ENCODE measurements at places on chromosomes 1 and 21.

DNA sequence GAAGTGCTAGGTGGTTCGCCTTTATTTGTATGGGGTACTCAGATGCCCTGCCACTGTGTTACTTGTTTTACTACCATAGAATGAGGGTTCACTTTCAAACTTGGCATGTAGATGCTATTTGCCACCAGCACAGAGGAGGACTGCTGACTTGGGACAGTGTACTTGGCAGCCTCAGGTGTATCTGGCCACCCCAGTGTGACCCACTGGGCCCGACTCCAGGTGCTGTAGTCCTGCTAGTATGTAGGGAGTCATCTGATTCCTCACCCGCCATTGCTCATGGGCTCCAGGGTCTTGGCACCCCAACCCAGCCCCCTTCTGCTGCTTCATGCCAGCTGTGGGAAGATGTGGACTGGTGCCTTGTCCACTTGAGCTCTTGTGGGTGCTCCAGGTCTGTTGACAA is 40.0 kb downstream of the ZNF678 start:
- no peak overlapping the region for H3K4me3 ChIP-seq
- H3K27me3 ChIP-seq, result no peaks in the 10 kb centered on the region

- H3K27me3 ChIP-seq, result peaks cover 3% of the 10 kb centered on the region
- H3K27ac ChIP-seq, result no peak overlapping the region
- no peak overlapping the region for H3K4me3 ChIP-seq
- no peak for DNase-seq
- H3K36me3 ChIP-seq, result no peaks in the 10 kb centered on the region
These were observed 37.8 kb downstream of the XCL1 start for GRCh38 chr1:168614235-168614634.

DNA sequence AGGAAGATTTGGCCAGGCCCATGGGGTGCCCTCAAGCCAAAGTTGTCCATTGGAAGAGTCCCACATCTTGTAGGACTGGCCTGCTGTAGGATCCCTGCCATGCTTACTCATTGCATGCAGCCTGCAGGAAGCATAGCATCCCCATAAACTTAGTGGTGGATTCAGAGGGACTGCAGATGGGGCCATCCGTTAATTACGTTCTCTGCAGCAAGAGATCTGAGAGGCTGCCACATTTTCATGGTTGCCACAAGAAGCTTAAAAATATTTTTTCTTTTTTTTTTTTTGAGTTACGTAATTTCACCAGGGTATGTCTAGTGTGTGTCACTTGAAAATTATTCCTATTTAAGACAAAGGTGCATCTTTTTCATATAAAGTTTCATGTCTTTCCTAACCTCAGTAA is 329.7 kb upstream of the USP24 start:
- H3K27ac ChIP-seq, result no peak overlapping the region
- no peak overlapping the region for H3K4me3 ChIP-seq
- no peaks in the 10 kb centered on the region for H3K36me3 ChIP-seq
- no peaks in the 10 kb centered on the region for H3K27me3 ChIP-seq
- DNase-seq, result no peak
- H3K4me1 ChIP-seq, result no peaks in the 10 kb centered on the region

DNA sequence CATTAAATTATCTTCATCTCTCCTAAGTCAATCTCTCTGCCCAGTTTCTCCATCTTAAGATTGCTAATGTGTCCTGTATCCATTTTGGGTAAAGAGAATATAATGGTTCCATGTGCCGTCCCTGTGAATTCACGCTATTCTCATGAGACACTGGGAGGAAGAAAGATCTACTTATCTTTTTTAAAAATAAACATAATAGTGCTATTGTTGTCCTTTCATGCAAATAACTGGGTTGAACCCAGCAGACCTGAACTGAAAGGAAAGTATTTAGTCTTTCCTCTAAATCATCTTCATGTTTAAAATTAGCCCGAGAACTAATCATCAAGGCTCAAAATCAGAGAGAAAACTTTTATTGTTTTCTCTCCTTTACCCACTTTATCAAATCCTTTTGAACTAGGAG is 22.4 kb downstream of the SLAMF1 start:
- peak overlapping the region; percentile 36 for H3K4me3 ChIP-seq
- H3K27ac ChIP-seq, result peak overlapping the region; percentile 97
- peaks cover 92% of the 10 kb centered on the region for H3K4me1 ChIP-seq
- peaks cover 74% of the 10 kb centered on the region for H3K36me3 ChIP-seq
- no peak for DNase-seq
- H3K27me3 ChIP-seq, result no peaks in the 10 kb centered on the region

DNA sequence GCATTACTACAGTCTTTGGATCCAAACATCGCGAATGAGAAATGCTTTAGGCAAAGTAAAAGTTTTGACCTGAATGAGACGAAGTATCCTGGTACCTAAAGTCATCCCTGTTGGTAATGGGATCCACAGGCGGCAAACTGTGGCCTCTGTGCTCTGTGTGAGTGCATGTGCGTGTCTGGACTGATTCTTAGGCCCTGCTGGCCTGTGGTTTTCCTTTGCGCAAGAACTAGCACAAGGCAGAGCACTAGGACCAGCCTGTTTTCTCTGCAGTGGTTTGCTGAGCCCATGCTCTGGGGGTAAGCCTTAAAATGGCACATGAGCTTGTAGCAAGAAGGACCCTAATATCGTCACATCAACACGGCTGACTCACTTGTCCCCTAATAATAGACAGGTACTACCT is 251.2 kb downstream of the DSCAM start:
- H3K27me3 ChIP-seq, result no peaks in the 10 kb centered on the region
- no peaks in the 10 kb centered on the region for H3K36me3 ChIP-seq
- no peak overlapping the region for H3K4me3 ChIP-seq
- no peaks in the 10 kb centered on the region for H3K4me1 ChIP-seq
- DNase-seq, result no peak

DNA sequence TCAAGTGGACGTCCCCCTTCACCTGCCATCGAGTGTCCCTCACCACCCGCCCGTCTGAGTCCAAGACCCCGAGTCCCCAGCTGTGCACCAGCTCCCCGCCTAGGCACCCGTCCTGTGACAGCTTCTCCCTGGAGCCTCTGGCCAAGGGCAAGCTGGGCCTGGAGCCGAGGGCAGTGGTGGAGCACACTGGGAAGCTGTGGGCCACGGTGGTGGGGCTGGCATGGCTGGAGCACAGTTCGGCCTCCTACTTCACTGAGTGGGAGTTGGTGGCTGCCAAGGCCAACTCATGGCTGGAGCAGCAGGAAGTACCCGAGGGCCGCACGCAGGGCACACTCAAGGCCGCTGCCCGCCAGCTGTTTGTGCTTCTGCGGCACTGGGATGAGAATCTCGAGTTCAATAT is 63.2 kb downstream of the VWA5B1 start:
- peaks cover 16% of the 10 kb centered on the region for H3K27me3 ChIP-seq
- no peaks in the 10 kb centered on the region for H3K4me1 ChIP-seq
- H3K36me3 ChIP-seq, result no peaks in the 10 kb centered on the region

DNA sequence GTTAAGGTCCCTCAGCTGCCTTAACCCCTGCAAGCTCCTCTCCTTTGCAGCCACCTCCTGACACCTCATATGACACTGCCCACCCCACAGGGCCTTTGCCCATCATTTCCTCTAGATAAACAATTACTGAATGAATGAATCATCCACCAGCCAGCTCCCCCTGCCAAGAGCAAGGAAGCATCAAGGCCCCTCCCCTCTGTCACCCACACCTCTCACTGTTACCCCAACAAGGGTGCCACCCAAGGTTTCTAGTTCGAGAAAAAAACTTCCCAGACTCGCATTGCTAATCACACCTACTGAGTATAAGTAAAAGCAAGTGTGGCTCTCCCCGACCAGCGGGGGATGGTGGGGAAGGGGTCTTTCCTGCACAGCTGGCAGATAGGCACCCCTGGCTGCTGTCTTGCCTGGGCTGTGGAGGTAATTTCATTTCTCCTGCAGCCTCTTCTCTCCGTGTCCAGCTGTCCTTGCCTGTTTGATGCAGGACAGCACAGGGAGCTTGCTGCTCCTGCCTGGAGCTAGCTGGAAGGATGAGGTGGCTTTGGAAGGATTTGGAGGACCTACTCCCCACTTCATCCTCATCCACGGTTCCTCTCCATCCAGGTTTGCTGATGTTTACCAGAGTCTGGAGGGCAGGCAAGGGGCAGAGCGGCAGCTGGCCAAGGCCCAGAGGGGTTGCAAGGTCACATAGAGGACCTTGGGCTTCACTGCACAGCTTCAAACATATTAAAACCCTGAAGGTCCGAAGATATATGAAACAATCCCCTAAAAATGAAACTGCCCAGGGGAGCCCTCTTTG is 33.1 kb upstream of the LBR start:
- H3K4me1 ChIP-seq, result peaks cover 58% of the 10 kb centered on the region
- H3K27me3 ChIP-seq, result no peaks in the 10 kb centered on the region
- H3K4me3 ChIP-seq, result no peak overlapping the region
- H3K27ac ChIP-seq, result peak overlapping the region; percentile 87
- DNase-seq, result peak; percentile 77

DNA sequence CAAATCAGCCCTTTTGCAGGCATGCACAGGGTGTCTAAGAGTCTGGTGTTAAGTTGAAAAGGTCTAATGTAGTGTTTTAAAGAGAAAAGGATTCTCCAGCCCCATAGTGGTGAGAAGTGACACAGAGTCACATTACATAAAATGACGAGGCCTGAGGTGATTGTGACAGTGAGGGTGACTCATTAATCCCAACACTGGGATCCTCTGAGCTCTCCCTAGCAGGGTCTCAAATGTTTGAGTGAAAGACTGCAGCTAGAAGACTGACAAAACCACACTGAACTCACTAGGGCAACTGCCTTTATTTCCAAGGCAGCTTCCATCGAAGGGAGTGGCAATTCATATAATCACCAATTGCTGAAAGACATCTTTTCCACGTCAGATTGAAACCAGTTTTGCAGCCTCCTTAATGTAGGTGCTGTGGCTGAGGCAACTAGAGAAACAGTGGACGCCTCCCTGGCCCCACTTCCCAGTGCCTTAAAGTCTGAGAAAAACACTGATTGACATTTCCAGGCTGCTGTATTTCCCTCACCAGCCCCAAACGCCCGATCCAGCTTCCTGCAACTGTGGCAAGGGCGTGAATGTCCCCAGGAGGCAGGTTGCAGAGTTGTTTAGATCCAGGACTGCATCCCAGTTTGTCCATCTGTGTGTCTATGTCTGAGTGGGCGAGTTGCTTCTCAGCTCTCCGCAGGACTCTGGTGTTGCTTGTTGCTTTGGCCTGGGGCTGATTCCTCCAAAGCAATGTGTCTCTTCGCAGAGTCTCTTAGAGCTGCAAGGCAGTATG is 81.4 kb downstream of the RUNX1 start:
- peaks cover 21% of the 10 kb centered on the region for H3K36me3 ChIP-seq
- peaks cover 65% of the 10 kb centered on the region for H3K4me1 ChIP-seq
- no peaks in the 10 kb centered on the region for H3K27me3 ChIP-seq
- H3K27ac ChIP-seq, result peak overlapping the region; percentile 83

- peak overlapping the region; percentile 88 for H3K27ac ChIP-seq
- peaks cover 4% of the 10 kb centered on the region for H3K36me3 ChIP-seq
- DNase-seq, result peak; percentile 96
- peak overlapping the region; percentile 90 for H3K4me3 ChIP-seq
- H3K4me1 ChIP-seq, result peaks cover 47% of the 10 kb centered on the region
- H3K27me3 ChIP-seq, result peaks cover under 1% of the 10 kb centered on the region
These were observed 31.4 kb upstream of the HMGN1 start for GRCh38 chr21:39379986-39380891.

DNA sequence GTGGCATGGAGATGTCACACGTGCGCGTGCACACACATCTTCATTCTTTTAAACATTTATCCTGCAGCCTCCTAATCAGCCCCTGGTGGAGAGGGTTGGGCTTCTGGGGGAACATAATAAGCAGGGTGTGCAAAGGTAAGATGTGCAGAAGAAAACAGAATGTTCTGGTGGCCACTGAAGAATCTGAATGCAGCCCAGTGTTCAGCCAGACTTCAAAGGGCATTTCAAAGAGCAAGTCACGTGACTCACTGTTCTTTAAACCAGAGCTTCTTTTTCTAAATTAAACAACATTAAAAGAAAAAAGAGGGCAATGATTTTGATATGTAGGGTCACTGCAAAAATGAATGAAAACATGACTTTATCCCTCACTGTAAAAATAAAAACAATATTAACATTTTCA is 89.8 kb downstream of the ABCA4 start:
- no peak for DNase-seq
- H3K4me1 ChIP-seq, result peaks cover 2% of the 10 kb centered on the region
- H3K27ac ChIP-seq, result no peak overlapping the region
- H3K4me3 ChIP-seq, result no peak overlapping the region

DNA sequence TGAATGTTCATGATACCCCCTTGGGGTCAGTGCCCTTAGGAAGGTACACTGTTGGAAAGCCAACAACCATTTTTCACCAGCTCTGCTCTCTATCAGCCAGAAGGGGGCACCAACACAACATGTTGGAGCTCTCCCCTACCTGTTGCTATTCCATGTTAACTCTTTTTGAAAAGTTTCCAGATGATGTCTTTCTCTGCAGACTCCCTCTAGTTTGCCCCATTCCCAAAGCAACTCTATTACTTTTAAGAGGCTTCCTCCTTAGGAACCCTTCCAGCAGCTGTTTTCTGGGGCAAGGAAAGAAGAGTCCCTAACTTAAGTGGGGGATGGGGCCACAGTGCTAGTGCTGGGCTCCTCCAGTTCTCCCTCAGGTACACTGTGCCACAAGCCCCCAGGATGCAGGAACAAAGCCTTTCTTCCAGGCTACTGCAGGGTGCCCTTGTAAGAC is 22.9 kb upstream of the NDC1 start:
- no peak overlapping the region for H3K4me3 ChIP-seq
- H3K4me1 ChIP-seq, result no peaks in the 10 kb centered on the region
- no peaks in the 10 kb centered on the region for H3K27me3 ChIP-seq
- peak; percentile 55 for DNase-seq

GRCh38 chr1:236744533-236744932 is 50.6 kb upstream of the MTR start:
- no peaks in the 10 kb centered on the region for H3K4me1 ChIP-seq
- no peak for DNase-seq
- no peak overlapping the region for H3K27ac ChIP-seq
- no peaks in the 10 kb centered on the region for H3K36me3 ChIP-seq
- H3K27me3 ChIP-seq, result peaks cover 19% of the 10 kb centered on the region
- no peak overlapping the region for H3K4me3 ChIP-seq

- DNase-seq, result no peak
- H3K4me1 ChIP-seq, result peaks cover 4% of the 10 kb centered on the region
- no peak overlapping the region for H3K4me3 ChIP-seq
- H3K27ac ChIP-seq, result no peak overlapping the region
- no peaks in the 10 kb centered on the region for H3K36me3 ChIP-seq
These were observed 124.3 kb upstream of the GADD45A start for GRCh38 chr1:67560580-67561255.

- H3K27me3 ChIP-seq, result peaks cover 6% of the 10 kb centered on the region
- no peaks in the 10 kb centered on the region for H3K36me3 ChIP-seq
- H3K4me3 ChIP-seq, result no peak overlapping the region
- no peak overlapping the region for H3K27ac ChIP-seq
These were observed 5.6 kb downstream of the COL6A1 start for GRCh38 chr21:45987121-45987711.

GRCh38 chr1:221680085-221680484 is 61.8 kb downstream of the DUSP10 start:
- no peaks in the 10 kb centered on the region for H3K27me3 ChIP-seq
- H3K4me3 ChIP-seq, result no peak overlapping the region
- H3K36me3 ChIP-seq, result peaks cover 8% of the 10 kb centered on the region
- H3K4me1 ChIP-seq, result peaks cover 7% of the 10 kb centered on the region

DNA sequence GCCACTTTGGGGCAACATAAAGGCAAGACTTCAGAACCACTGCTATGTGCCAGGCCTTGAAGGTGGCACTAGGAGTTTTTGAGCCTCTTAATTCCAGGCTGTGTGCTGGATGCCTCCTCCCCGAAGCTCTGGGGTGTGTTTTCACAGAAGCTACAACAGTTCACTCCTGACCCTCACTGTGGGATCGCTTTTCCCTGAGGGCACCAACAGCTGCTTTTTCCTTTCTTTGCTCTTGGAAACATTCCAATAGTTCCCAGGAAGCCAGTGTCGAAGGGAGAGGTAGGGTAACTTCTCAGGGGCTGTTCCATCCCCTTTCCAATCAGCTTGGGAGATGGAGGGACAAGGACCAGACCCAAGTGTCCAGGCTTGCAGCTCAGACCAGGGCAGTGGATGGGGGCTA is 153.4 kb downstream of the C1orf94 start:
- H3K27ac ChIP-seq, result no peak overlapping the region
- no peaks in the 10 kb centered on the region for H3K4me1 ChIP-seq
- no peak for DNase-seq

Measured in activated CD8-positive, alpha-beta memory T cell treated with anti-CD3 and anti-CD28 coated beads, Interleukin-2, amount 10 ng/mL, durations not matched to agents 7 days and 5 days (primary cell).